ENCODE measurements at places on chromosomes 7 and 10. TPM values are rescaled to one million over a fixed set of nuclear protein-coding genes. Genes with fewer than 3 reads are reported as not detected.

- peaks cover 19% of the 10 kb centered on the region for H3K36me3 ChIP-seq
- H3K27me3 ChIP-seq, result no peaks in the 10 kb centered on the region
- H3K4me3 ChIP-seq, result no peak overlapping the region
Measured at GRCh38 chr10:32004161-32004591, 52.0 kb downstream of the KIF5B start.

The MYO3A gene
- total RNA-seq, result not detected

The EBLN1 gene
- total RNA-seq, result not detected

The ELMO1 gene
- not detected for total RNA-seq

The BET1 gene
- total RNA-seq, result 55.9 TPM

DNA sequence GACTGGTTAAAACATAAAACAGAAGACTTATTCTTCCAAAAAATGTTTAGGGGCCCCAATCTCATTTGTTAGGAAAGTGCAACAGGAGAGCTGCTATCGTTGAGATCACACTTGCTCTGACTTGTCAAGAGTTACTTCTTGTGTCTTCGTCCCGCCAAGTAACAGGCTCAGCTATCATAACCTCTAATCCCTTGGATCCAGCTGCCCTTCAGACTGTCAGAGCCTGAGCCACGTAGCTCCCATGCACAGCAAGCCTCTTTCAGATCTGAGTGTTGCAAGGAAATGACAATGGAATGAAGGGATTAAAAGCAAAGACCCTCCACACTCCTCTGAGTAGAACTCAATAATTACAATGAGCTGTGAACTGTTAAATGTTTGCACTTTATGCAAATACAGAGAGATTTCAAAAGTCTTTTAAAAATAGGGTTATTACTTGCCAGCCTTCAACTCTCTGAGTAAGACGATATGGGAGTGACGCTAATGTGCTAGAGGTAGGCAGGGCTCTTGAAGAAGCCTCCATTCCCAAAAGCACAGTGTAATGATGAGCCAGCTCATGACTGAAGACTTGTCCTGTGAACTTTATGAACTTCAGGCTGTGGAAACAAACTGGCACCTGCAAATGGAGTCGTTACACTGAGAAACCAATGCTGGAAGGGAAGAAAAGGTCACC, 28.4 kb upstream of the CDK13 start:
- H3K27me3 ChIP-seq, result peaks cover 25% of the 10 kb centered on the region
- H3K36me3 ChIP-seq, result no peaks in the 10 kb centered on the region
- no peak overlapping the region for H3K27ac ChIP-seq
- DNase-seq, result peak; percentile 8

DNA sequence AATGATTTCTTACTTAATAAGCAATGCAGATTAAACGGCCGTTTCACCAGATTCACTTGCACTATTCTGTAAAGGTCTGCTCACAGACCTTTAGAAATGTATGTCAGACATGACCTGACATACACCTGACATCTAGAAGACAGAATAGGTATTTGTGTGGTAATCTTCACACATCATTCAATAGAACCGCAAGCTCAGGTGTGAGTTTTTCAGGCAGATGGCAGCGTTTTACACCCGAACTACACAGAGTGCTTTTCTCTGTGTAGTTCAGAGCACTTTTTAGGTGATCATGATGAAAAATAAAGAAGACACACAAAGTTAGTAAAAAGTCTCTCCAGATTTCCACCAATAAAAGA, 63.2 kb downstream of the PRKCQ start:
- peaks cover 11% of the 10 kb centered on the region for H3K27me3 ChIP-seq
- H3K4me1 ChIP-seq, result no peaks in the 10 kb centered on the region
- no peaks in the 10 kb centered on the region for H3K36me3 ChIP-seq
